HuH-7 (cell line): ENCODE measurements at places on chromosomes 13 and 19.

DNA sequence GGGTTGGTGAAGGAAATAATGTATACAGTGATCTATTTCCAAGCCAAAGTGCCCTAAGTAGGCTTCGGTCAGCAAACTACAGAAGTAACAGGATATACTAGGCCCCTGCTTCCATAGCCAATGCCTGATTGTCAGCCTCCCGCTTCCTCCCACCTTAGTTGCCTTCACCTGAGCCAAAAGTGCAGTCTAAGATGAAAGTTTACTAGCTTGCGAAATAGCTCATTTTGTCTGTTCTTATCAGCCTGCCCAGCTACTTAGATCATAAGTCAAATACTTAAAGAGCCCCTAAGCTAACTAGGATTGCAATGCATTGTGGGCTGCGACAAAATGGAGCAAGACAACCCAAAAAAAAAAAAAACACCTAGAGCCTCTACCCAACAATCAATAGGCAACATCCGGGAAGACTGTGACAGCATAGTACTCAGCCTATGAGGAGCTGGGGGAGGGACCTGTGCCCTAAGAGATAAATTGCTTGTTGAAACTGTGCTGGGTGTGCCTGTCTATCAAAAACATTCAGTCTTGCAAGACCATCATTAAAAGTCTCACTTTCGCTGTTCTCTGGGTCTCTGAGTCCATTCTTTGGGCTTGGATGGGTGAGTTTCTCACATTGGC is 454.7 kb upstream of the TSHZ3 start:
- no peak for DNase-seq

GRCh38 chr19:8607386-8607785 is 3.1 kb downstream of the ADAMTS10 start:
- no peak for DNase-seq

DNA sequence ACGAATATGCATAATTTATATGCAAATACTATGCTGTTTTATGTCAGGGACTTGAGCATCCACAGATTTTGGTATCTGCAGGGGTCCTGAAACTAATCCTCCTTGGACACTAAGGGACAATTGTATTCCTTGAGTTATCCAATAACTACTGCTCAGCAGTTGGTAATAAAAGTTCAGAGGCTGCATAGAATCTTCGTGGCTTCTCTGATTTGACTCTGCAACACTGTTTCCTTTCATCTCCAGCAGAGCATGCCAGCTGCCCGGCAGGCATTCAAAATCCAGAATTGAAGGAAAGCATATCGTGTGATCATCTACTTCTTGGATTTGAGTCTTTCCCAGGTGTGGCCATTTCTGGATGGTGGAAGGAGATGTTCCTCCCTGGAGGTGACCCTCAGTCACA is 64.5 kb upstream of the MRI1 start:
- DNase-seq: no peak

DNA sequence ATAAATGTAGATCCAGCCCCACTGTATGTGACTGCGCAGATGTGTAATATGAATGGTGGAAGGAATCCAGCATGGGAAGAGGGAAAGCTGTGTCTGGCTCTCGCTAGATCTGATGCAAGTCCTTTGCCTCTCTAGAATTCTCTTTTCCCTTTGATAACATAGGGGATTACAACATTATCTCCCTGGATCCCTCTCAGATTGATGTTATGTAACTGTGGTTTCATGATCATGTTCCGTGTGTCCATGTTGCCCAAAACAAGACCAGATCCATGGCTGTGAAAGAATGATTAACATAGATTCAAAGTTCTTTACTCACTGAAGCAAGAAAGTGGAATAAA is 184.0 kb upstream of the UBL3 start:
- DNase-seq: no peak

- no peak for DNase-seq
Measured at GRCh38 chr19:39021063-39021462, 11.3 kb downstream of the FBXO27 start.

DNA sequence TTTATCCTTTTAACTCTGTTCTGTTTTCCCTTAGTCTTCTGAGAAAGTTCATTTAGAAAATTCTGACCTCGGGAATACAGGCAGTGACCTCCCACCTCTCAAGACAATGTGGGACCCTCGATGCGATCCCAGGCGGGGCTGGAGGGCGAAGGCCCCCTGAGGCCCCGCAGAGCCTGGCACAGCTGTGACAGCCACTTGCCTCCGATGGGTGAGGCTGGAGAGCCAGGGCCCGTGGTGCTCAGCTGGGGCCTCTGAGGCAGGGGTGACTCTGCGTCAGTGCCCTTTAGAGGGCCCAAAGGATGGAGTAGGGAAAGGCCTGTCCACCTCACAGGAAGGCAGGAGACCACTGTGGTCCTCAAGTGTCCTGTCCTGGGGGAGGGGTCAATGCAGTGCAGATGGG is 10.3 kb downstream of the GJA3 start:
- no peak for DNase-seq

DNA sequence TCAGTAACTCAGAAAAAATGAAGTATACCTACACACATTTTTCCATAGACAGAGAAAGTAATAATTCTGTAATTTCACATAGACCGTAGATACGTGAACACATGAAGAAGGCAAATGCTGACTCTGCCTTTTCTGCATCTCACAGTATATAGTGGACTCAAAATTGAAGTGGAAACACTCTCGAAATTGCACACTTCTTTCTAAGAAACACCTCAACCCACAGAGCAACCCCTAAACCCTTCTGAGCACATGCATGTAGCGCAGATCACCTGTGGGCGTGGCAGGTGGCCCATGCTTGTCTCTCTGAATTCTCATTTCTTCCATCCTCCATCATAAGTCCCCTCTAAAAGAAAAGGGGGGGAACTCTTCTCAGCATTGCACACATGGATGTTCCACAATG is 34.7 kb downstream of the COL4A1 start:
- DNase-seq: no peak

DNA sequence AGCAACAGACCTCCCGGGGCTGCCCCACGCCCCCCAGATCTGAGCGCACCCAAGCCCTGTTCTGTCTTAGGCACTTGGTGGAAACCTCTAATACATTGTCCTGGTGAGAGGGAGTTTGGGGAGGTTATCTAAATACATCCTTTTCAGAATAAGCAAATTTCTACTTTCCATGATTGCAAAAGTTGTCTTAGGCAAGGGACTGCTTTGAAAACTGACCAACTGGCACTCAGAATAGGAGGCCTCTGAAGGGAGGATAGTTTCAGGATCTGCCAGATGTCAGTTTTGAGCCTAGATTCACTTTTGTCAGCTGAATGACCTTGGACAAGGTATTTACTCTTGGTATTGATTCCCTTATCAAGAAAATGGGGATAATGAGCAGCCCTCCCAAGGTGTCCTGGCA is 11.8 kb downstream of the SERP2 start:
- no peak for DNase-seq

DNA sequence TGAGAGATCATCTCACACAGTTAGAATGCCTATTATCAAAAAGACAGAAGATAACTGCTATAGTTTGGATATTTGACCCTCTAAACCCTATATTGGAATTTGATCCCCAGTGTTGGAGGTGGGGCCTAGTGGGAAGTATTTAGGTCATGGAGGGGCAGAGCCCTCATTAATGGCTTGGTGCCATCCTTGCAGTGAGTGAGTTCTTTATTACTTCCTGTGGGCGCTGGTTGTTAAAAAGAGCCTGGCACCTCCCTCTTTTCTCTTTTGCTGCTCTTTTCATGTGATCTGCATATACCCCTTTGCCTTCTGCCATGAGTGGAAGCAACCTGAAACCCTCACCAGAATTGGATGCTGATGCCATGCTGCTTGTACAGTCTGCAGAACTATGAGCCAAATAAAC is 66.8 kb downstream of the TDRD3 start:
- no peak for DNase-seq
